ENCODE measurements at places on chromosomes 2 and 18. TPM values are rescaled to one million over a fixed set of nuclear protein-coding genes. Genes with fewer than 3 reads are reported as not detected.

- no peak for DNase-seq
These were observed 96.1 kb upstream of the PIK3C3 start for GRCh38 chr18:41858761-41859555.

OR6B2 gene
- total RNA-seq = not detected

CCDC74A gene
- total RNA-seq = 1.4 TPM

DNA sequence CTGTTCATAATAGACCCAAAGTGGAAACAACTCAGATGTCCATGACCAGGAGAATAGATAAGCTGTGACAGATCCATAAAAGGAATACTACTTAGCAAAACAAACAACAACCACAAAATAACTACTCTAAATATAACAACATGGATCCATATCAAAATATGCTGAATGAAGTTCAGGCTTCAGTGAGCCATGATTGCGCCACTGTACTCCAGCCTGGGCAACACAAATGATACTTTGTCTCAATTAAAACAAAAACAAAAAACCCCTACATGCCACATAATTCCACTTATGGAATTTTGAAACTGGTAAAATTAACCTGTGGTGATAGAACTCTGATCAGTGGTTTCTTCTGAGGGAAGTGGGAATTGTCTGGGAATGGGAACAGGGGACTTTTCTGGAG is 11.2 kb upstream of the MYO3B start:
- no peak for DNase-seq

CDCA7 gene
- 1.0 TPM for total RNA-seq

NT5C1B gene
- not detected for total RNA-seq

ZBTB7C gene
- 18.2 TPM for total RNA-seq

- DNase-seq = no peak
These were observed 174.0 kb downstream of the CTNNA2 start for GRCh38 chr2:79686884-79687283.

DNA sequence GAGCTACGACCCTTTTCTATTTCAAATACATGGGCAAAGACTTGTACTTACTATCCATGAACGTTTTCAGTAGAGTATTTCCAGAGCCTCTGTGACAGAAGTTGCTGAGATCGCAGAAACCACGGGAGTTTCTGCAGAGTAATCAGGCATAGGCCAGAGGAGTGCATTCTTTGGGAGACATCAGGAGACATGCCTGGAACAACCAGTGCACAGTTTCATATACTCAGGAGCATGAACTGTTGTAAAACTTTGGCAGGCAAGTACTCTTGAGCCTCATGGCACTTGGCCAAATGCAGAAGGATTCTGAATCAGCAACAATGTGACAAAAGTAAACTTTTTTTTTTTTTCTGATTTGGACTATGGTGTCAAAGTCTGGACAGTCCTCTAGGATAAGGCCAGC is 307.1 kb downstream of the GRB14 start:
- no peak for DNase-seq

NCKAP1 gene
- 192 TPM for total RNA-seq

DNA sequence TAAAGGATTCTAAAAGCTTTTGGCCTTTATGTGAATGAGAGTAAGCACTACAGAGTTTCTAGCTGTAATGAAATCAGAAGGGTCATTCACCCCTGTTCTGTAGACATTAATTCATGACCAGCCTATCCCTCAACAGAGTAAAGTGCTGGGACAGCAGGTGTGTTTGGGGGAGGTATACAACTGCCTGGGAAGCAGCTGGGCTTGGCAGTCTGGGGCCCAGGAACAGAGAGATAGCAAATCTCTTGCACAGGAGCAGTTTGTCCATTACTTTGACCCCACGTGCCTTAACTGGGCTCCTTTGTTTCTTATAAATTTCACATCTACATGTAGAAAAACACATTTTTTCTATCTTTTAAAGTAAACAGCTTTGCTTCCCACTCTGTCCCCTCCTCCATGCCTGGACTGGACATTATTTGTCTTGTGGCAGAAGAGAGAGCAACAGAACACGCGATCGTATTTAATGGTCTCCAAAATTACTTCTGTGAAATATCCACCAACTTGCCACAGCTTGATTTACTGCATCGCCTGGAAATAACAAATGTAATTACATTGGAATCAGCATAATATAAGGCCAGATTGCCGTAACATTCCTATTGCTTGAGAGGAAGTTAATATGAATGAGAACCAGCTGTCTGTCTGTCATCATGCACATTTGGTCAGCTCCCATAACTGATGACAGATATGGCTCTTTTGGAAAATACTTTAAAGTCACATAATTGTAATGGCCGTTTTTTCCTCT is 263.8 kb downstream of the RBM43 start:
- no peak for DNase-seq

ASTL gene
- 0.57 TPM for total RNA-seq

DNAJB2 gene
- 54.4 TPM for total RNA-seq

GRCh38 chr2:101253013-101253702 is 472 bp downstream of the CNOT11 start:
- DNase-seq = peak; percentile 85

COLEC11 gene
- 1.7 TPM for total RNA-seq

DNA sequence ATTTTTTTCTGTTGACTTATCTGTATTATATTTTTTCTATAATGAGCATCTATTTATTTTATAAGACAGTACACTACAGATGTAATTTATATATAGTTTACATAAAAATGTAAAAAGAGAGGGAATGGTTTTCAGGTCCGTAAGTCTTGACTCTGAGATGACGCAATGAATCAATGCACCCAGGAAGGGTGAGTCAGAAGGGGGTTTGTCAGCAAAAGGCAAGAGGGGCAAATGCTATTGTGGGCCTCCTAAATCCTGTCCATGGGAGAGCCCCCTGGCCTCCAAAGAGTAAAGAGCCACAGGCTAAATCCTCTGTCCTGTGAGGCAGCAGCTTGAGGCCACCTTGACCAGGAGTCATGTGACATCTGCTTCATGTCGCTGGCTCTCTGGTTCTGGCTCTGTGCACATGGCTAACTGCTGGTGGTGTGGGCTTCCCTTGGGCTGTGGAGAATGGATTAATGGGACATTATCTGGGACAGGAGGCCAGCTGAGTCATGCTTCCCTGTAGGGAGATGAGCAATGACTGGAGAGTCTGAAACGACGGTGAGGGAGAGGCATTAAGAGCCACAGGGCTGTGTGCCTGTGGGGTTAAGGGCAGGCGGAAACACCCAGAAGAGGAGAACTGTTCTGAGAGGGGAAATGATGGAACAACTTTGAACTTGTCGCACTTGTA is 22.8 kb upstream of the ASB18 start:
- no peak for DNase-seq

GRCh38 chr2:212929116-212929515 is 222.3 kb downstream of the IKZF2 start:
- no peak for DNase-seq

GRCh38 chr18:44518666-44519065 is 162.0 kb upstream of the SETBP1 start:
- DNase-seq = no peak

- DNase-seq = no peak
These were observed 56.2 kb downstream of the ARHGEF33 start for GRCh38 chr2:38945911-38946310.

DNA sequence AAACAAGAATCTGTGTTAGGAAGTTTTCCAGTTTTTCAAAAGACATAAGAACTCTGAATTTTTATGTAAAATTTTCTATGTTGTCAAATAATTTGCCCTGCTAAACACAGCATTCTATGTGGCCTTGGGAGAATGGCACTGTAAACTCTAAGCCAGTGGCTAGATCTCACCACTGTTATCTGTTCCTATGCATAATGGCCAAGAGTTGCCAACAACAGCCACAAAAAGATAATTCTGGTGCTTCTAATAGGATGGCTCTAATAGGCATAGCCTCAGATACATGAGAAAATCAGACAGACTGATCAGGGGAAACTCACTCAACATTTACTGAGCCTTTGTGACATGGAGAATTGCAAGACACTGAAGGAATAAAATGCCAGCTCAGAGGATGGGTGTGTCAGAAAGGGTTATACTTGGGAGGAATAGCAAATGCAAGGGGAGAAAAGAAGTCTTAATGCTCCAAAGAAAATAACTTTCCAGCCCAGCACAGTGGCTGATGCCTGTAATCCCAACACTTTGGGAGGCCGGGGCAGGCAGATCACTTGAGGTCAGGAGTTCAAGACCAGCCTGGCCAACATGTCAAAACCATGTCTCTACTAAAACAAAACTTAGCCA is 63.7 kb downstream of the COBLL1 start:
- no peak for DNase-seq

- DNase-seq = no peak
These were observed 155.0 kb downstream of the EIPR1 start for GRCh38 chr2:3222636-3223035.

DNA sequence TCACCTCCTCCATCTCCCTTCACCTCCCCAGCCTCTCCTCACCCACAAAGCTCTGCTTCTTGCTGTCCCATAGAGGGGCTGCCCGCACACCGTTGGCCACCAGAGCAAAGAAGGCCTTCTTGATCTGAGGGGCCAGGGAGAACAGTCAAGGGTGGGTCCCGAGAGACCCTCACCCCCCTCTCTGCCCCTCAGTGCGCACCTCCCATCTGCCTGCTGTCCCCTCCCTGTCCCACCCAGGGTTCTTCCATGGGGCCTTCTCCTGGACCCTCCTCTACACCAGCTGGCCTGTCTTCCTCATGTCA is 3.2 kb downstream of the PRKAG3 start:
- DNase-seq = peak; percentile 52

DNA sequence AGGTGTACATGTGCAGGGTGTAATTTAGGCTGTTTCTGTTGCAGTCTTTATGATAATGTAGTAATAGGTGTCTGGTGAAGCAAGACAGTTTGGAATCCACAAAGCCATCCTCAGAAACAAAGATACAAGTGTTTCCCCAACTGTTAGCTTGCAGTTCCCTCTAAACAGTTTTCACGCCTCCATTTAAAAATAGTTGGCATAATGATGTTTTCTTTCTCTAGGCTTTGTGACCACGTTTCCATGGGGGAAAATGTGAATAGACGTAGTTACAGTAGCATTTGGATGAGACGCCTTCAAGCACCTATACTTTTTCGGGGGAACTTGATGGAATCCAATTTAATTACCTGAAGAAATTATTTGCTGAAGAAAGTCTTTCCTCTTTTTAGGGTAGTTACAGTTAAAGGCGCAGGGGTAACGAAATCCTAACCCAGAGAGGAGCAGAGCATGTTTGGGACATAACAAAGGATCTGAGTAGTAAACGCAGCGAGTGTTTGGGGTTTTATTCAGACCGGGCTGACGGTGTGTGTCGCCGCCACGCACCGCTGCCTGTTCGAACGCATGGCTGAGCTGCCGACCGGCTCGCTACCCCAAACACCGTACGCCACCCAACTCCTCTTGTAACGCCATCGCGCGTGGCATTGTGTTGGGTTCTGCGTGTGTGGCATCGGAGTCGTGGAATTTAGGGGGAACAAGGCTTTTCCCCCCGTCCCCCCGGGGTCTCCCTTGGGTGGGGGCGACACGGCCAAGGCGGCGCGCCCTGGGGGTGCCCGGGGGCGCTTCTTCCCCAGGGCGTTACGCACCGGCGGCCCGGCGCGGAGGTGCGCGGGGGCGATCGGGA is 681 bp upstream of the NRP2 start:
- DNase-seq = no peak

- no peak for DNase-seq
These were observed 23.9 kb downstream of the ACKR3 start for GRCh38 chr2:236593531-236593930.

CCBE1 gene
- 0.36 TPM for total RNA-seq

GRCh38 chr2:58800881-58801280 is 559.8 kb upstream of the FANCL start:
- no peak for DNase-seq

DNA sequence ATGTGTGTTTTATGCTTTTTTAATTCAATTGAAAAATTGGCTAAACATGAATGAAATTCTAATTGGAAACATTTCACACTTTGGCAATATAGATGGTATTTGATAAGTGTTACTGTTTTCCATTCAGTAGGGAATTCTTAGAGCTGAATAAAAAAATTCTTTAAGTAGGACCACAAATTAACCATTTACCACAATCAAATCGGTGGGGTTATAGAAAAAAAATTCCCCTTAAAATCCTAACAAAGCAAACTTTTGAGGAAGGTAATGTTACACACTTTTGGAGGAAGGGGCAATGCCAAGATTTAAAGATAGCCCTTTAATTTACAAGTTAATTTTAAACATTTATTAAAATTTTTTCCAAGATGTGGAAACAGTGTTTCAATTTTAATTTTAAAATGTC is 279.0 kb upstream of the FIGN start:
- no peak for DNase-seq

GRCh38 chr2:148130581-148130980 is 109.7 kb downstream of the MBD5 start:
- DNase-seq = no peak

CXCR1 gene
- 3.5 TPM for total RNA-seq

FAM237A gene
- not detected for total RNA-seq

DNA sequence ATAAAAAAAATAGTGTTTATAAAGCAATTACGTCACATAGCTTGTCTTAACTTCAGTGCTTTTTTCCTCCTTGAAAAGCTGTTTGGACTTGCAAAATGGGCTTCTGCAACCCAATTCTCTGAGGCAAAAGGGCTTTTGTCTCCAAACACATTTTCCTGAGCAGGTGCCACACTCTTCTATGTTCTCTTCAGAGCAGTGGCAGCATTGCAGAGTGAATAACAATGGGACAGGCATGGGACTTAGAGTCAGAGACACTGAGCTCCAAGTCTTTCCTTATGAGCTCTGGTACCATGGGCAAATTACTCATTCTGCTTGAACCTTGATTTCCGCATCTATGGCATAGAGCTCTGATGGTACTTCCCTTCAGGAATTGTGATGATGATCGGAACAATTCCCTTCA is 149.0 kb downstream of the ARL6IP6 start:
- DNase-seq = no peak

EPB41L3 gene
- total RNA-seq = 116 TPM

DNA sequence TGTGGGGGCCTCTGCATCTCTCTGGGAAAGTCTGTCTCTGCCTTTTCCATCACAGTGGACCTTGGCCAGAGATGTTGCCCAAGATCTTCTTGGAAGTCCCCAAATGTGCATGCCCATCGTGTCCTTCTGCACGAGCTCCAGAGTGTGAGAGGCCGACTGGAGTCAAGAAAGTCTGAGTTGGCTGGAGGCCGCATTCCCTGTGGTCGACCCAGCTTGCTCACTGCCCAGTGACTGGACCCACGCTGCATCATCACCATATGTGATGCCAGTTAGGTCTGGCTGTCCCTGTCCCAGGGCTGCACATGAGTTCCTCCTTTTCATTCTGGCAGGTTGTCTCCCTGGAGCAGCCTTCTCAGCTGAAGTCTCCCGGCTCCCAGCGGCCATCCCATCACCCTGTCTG is 93.8 kb downstream of the ARL4C start:
- no peak for DNase-seq

DNA sequence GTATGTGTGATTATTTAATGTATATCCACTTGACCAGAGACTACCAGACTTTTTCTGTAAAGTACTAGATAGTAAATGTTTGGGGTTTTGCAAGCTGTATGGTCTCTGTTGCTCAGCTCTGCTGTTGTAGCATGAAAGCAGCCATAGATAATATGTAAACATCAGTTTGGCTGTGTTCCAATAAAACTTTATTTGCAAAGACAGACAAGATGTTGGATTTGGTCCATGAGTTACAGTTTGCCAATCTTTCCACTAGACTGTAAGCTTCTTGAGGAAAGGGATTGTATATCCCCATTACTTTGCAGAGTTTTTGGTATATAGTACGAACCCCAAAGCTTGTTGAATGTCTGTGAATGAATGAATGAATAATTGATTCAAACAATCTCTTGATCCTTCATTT is 17.2 kb downstream of the REL start:
- no peak for DNase-seq

GRCh38 chr18:59810735-59811520 is 88.9 kb upstream of the PMAIP1 start:
- no peak for DNase-seq

GRCh38 chr2:197079832-197080555 is 153.5 kb upstream of the PGAP1 start:
- DNase-seq = no peak

GRCh38 chr2:101830555-101830954 is 133.0 kb downstream of the MAP4K4 start:
- DNase-seq = no peak

ESCO1 gene
- 21.2 TPM for total RNA-seq

All from aorta (tissue), 5 donors.